ENCODE measurements at places on chromosomes 16 and 17.

- DNase-seq: no peak
Observed at GRCh38 chr16:19691161-19691711, 26.8 kb downstream of the KNOP1 start.

DNA sequence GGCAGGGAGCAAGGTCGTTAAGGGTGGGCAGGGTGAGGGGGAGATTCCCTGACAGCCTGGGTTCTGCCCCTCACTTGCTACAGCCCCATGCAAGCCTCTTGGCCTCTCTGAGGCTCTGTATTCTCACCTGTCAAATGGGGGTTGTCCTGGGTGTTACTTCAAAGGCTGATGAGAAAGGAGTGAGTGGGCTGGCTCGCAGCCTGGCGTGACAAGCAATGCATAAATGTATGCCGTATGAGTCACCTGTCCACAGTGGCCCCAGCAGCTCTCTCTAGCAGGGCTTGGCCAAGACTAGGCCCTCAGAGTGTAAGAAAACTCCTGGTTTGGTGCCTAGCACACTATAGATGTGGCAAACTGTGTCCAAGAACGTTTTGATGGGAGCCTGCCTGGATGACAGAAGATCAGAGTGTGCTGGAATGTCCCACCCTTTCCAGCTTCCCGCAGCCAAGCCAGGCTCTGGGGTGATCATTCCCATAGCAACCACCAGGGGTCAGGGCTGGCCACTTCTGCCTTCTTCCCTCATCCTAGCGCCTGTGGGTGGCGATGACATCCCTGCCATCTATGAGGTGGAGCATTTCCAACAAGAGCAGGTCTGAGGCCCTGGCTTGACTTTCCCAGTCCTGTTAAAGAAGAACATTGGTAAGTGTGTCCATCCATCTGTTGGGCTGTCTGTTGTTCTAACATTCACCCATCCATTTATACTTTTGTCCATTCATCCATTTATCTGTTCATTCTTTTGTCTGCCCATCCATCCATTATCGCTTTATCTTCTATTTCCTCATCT is 37.2 kb upstream of the ADGRG1 start:
- peak; percentile 88 for DNase-seq

- no peak for DNase-seq
Observed at GRCh38 chr16:230949-231348, 1.7 kb upstream of the LUC7L start.

- DNase-seq: no peak
Observed at GRCh38 chr16:81841722-81842121, 62.6 kb downstream of the PLCG2 start.

- no peak for DNase-seq
Observed at GRCh38 chr16:10984509-10984908, 40.1 kb downstream of the CLEC16A start.

Data from activated T-cell treated with anti-CD3 and anti-CD28 coated beads, Interleukin-2, amount 50 U/mL, for 48 hours (primary cell).